NCI-H460 (cell line): ENCODE measurements at places on chromosomes 13 and 19.

GRCh38 chr19:42512743-42513304 is 15.5 kb downstream of the CEACAM1 start:
- no peak for DNase-seq

- DNase-seq: no peak
Observed at GRCh38 chr19:46862974-46863632, 2.3 kb downstream of the ARHGAP35 start.

- DNase-seq: no peak
Observed at GRCh38 chr13:24244802-24245201, 64.6 kb upstream of the C1QTNF9 start.

DNA sequence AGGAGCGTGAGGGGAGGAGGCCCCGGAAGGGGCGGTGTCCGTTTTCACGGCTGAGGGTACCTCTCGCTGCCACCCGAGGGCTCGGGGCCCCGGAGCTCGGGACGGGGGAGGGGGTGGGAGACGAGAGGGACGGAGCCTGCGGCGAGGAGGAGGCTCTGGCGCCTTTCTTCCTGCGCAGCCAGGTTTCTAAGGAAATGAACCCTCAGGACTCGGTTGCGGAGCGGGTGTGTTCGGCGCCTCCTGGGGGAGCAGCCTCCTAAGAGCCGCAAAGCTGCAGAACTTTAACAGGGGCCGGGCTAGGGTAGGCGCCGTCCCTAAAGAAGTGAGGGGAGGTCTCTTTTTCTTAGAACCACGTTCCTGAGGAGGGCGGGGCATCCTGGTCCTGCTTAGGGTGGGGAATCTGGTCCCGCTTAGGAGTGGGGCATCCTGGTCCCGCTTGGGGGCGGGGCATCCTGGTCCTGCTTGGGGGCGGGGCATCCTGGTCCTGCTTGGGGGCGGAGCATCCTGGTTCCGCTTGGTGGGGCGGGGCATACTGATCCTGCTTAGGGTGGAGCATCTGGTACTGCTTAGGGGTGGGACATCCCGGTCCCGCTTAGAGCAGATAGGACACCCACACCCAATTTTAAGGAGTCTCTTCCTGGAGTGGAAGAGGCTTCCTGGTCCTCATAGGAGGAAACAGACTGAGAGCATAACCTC is 6.2 kb downstream of the SYT5 start:
- peak; percentile 66 for DNase-seq

GRCh38 chr13:32905864-32906180 is 110.4 kb upstream of the KL start:
- DNase-seq: no peak

DNA sequence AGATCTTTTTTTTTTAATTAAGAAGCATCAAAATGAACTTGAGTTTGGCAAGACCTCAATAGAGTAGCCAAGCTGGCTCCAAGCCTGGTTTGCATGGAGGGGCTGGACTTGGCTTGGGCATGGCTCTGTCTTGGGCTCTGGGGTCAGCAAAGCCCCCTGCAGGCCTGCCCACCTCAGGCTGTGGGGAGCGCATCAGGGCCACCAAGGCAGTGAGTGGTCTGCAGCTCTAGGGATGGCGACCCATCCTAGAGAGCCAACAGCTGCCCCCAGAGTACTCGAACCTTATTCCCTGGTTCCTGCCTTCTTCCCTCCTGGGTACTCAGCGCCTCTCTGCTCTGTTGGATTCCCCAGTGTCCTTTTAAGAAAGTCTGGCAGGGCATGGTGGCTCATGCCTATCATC is 5.4 kb upstream of the CHST8 start:
- no peak for DNase-seq

DNA sequence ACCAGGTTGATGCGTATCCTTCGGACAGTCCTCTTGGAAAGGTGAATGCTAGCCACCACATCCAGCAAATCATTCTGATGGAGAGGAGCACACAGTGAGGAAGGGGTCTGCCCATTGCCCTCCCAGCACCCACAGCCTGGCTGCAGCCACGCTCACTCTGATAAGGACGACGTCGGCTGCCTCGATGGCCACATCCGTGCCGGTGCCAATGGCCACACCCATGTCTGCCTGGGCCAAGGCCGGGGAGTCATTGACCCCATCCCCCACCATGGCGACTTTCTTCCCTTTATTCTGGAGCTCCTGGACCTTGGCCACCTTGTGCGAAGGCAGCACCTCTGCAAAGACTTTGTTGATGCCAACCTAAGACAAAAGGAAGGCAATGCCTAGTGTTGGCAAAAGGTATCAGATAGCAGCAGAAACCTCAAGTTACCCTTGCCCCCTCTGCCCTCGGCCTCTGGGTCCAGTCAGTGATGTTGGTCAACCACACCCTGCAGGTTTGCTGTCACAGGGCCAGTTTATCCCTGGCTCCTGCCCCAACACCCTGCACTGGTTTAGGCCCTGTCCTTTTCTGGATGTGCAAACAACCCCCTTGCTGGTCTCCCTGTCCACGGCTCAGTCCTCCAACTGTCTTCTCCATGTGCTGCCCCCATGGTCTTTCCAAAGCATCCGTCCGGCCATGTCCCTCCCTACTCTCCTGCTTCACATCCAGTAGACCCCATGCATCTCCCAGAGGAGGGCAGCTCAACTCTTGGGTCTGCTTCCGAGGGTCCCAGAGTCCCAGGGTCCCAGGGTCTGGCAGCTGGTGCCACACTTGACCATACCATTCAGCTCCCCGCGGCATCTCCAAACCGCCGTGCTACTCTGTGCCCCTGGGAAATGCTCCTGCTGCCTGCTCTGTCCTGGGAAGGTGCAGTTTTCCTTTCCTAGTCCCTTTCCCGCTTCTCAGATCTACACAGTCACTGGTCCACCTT is 73.6 kb downstream of the ATP7B start:
- no peak for DNase-seq

DNA sequence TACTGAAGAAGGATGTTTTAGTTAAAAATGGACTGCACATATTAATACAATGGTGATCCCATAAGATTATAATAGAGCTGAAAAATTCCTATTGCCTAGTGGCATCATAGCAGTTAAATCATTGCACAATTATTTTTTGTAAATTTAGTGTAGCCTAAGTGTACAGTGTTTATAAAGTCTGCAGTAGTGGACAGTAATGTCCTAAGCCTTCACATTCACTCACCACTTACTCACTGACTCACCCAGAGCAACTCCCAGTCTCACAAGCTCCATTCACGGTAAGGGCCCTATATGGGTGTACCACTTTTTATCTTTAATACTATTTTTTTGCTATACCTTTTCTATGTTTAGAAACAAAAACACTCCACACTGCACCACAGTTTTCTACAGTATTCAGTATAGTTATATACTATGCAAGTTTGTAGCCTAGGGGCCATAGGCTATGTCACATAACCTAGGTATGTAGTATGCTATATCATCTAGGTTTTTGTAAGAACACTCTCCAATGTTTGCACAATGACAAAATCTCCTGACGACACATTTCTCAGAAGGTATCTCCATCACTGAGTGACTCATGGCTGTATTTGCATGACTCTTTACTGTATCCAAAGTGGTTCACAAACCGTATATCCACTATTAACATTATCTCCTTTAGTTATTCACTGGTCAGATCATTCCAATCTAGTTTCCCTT is 536.0 kb downstream of the KLF12 start:
- DNase-seq: peak; percentile 2

DNA sequence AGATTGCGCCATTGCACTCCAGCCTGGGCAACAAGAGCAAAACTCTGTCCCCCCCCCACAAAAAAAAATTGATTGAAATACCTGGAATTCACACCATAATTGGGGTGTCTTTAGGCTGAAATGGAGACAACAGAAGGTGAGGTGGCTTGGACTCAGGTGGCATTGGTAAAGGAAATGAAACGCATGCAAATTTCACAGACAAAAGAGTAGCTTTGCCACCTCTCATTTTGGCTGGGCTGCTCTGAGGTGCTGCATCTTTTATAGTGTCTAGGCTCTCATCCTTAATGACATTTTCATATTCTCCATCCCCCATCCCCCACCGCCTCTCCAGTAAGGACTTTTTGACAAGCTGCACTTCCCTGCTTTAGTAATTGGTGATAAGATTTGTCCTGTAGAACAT is 6.9 kb downstream of the UBE2L5 start:
- no peak for DNase-seq

- DNase-seq: no peak
Observed at GRCh38 chr13:114019367-114019766, 45.5 kb upstream of the C13orf46 start.

DNA sequence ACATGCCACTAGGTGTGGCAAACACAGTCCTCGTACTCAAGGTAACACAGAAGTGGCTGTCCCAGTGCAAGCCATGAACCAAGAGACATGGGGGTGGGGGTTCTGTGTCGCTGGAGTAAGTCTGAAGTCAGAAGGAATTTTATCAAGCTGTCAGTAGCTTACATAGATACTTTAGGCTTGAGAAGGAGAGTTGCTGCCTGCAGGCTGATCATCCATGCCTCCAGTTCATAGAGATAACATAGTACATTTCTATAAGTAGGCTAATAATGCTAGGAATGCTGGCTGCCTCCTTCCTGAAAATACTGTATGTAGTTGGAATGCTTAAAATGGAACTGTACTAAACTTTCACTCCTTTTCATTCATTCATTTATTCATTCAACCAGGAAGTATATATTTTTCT is 70.1 kb downstream of the CAB39L start:
- no peak for DNase-seq

GRCh38 chr13:19601749-19602725 is 31.4 kb upstream of the MPHOSPH8 start:
- peak; percentile 13 for DNase-seq

DNA sequence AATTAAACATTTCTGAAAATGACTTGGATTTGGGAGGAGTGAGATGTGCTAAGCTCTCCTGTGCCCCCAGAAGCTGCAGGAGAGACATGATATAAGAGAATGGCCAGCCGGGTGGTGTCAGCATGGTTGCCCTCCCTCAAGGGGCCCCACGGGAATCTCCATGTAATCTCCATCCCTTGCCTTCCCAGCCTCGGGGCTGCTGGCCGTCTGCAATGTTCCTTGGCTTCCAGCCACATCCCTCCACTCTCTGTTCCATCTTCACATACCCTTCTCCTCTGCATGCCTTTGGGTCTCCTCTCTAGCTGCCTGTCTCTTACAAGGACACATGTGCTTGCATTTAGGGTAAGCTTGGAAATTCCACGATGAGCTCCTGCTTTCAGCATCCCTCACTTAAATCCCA is 172.0 kb downstream of the TSHZ3 start:
- no peak for DNase-seq

DNA sequence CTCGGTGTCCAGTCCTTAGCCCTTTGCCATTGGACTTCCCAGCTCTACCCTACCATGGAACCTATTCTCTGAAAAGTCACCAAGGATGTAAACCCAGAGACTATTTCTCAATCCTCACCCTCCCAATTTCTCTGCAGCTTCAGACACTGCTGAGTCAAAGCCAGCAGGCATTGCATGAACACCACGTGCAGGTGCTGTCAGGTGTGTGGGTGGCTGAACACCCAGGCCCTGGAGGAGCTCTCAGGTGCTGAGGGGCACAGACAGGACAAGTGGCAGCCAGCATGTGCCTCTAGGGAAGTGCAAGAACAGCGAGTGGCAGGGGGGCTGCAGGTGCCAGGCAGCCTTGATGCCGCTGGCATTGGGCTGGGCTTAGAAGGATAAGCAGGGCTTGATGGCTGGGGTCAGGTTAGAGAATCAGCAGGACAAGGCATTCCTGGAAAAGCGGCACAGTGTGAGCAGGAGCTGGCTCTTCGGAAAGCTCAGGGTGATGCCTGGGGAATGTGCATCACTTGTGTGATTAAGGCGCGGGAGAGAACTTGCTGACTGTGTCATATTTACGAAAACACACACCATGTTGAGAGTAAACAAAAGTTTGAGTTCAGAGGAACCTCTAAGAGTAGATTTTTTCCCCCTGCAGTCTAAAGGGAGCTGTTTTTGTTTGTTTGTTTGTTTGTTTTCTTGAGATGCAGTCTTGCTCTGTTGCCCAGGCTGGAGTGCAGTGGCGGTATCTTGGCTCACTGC is 83.8 kb downstream of the LNX2 start:
- DNase-seq: no peak

- DNase-seq: peak; percentile 72
Observed at GRCh38 chr19:1279782-1280341, 4.5 kb downstream of the FAM174C start.

DNA sequence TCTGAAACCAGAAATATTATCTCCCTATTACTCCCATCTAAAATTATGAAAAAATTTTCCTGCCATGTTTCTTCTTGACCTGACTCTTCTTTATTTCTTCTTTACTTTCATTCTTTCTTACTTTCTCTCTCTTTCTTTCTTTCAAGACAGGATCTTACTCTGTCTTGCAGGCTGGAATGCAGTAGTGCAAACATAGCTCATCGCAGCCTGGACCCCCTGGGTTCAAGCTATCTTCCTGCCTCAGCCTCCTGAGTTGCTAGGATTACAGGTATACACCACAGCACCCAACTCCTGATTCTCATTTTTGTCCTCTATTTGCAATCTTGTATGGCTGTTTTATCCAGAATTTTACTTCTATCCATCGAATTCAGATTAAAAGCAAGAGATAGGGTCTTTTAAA is 631.1 kb downstream of the TBC1D4 start:
- DNase-seq: no peak

GRCh38 chr19:371501-372168 is 27.0 kb upstream of the MIER2 start:
- no peak for DNase-seq

- DNase-seq: peak; percentile 40
Observed at GRCh38 chr19:47096100-47096704, 17.4 kb downstream of the ZC3H4 start.

DNA sequence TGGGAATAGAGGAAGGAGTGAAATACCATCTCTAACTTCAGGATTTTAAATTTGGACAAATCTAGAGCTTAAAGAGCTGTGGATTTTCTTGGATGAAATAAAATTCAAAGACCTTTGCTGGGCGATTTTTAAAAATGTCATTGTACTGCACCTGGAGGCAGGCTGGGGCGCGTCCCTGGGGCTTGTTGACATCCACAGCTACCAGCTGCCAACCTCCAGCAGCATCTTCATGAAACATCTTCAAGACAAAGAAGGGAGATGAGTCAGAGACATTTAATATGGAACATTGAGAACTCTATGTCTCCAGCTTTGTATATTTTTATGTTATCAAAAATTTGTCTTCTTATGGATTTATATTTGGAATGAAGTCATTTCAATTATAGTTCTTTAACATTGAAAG is 132.5 kb downstream of the NALCN start:
- DNase-seq: no peak
